Testis (tissue), 5 donors: ENCODE measurements at places on chromosomes 7 and 10. TPM values are rescaled to one million over a fixed set of nuclear protein-coding genes. Genes with fewer than 3 reads are reported as not detected.

GRCh38 chr7:86320889-86321288, 322.8 kb upstream of the GRM3 start:
- no peak for DNase-seq
- no peaks in the 10 kb centered on the region for H3K36me3 ChIP-seq
- H3K4me1 ChIP-seq, result no peaks in the 10 kb centered on the region
- H3K27me3 ChIP-seq, result no peaks in the 10 kb centered on the region
- H3K4me3 ChIP-seq, result no peak overlapping the region

Gene TUBB8
- 2.0 TPM for total RNA-seq

Gene ELOVL3
- total RNA-seq, result 1.5 TPM

DNA sequence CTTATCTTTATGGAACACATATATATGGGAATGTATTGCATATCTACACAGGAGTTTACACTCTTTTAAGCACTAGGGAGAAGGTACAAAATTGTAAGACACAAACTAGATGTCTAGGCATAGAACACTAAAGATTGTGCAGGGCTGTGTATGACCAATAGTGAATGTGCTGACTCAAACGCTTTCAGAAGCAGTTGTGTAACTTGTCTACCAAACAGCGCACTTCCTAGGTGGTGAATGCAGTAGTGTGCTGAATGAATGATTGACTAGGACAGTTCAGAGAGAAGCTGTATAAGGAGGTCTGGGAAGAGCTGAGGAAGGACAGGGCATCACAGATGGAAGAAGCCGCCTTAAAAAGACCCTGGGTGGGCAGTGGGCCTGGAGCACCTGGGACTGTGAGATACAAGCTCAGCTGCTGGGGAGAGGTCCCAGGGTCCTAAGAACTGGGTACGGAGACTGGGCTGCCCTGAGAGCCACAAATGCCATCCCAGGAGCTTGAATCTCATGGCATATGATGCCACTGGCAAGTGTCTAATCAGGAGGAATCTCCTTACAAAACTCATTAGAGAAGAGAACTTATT, 14.2 kb downstream of the CLRN3 start:
- no peak overlapping the region for H3K4me3 ChIP-seq
- DNase-seq, result no peak
- no peaks in the 10 kb centered on the region for H3K36me3 ChIP-seq
- H3K27ac ChIP-seq, result no peak overlapping the region

DNA sequence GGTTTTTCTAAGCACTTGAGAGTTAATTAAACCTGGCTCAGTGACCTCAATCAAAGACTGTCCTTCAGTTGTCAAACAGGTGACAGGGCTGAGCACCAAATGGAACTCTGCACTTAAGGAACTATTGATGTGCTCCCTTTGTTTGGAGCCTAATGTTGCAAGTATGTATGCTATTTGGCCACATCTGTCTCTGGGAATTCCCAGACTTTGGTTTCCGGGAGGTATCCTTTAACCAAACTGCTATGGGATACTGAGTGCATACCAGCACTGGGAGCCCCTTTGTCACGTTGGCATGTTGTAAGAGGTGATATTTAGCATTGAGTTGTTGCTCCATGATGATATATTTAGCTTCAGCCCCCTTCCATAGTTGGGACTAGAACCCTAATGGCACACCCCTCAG, 25.2 kb downstream of the ASZ1 start:
- H3K36me3 ChIP-seq, result no peaks in the 10 kb centered on the region
- DNase-seq, result no peak
- no peaks in the 10 kb centered on the region for H3K4me1 ChIP-seq
- H3K27ac ChIP-seq, result no peak overlapping the region
- no peak overlapping the region for H3K4me3 ChIP-seq
